ENCODE measurements at places on chromosomes 3 and 15.

GRCh38 chr3:192888190-192888589 lies 29.5 kb downstream of the MB21D2 start:
- no peak for DNase-seq

DNA sequence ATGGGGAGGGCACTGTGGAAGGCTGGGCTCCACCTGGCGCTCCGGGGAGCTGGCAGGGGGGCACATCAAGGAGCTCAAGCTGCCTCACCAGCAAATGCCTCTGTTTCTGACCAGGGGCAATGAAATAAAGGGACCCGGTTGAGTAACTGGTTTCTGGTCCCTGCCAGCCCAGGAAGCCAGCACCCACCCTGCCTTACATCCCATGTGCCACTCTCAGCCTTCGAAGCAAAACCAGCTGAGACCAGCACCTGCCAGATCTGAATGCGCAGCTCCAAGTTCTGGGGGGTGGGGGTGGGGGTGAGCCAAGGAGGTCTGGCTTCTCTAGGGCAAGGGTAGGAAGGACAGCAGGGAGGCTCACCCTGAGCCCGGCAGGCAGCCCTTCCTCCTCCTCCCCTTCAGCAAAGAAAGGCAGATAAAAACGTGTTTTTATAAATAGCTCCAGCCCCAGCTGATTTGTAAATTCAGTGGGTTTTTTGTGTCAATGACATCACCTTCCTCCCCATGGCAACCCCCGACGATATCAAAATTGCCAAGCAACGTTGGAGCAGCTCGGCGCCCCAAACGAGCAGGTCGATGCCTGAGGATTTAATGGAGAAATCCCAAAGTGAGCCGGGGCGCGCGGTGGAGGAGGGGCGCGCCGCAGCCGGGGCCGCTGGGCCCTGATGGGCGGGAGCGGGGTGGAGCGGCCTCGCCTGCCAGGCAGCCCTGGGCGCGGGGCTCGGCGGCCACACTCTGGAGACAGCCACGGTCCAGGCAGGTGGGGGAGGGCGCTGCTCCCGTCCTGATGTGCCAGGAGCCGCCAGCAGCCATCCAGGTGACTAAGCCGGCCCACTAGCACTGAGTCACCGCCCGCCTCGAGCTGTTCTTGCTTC lies at the start of gene PAK6:
TSS of gene PAK6 (plus strand) at position 532 of the 872 bp plus-strand sequence. CDS start 25,723 bp downstream, outside the sequence.
- peak; percentile 30 for DNase-seq

GRCh38 chr3:32249184-32249782 lies 10.8 kb downstream of the CMTM8 start:
- no peak for DNase-seq

- no peak for DNase-seq
Measured at GRCh38 chr3:180802837-180803236, 109.6 kb upstream of the FXR1 start.

- no peak for DNase-seq
Measured at GRCh38 chr3:121252676-121253075, 293.1 kb downstream of the POLQ start.

- DNase-seq, result no peak
Measured at GRCh38 chr3:113575206-113575605, 42.9 kb downstream of the SIDT1 start.

GRCh38 chr3:144341471-144341870 lies 369.8 kb downstream of the DIPK2A start:
- DNase-seq, result no peak

- DNase-seq, result no peak
Measured at GRCh38 chr15:100635406-100636071, 33.1 kb downstream of the ASB7 start.

GRCh38 chr3:39211332-39212130 lies 19.1 kb upstream of the XIRP1 start:
- no peak for DNase-seq

DNA sequence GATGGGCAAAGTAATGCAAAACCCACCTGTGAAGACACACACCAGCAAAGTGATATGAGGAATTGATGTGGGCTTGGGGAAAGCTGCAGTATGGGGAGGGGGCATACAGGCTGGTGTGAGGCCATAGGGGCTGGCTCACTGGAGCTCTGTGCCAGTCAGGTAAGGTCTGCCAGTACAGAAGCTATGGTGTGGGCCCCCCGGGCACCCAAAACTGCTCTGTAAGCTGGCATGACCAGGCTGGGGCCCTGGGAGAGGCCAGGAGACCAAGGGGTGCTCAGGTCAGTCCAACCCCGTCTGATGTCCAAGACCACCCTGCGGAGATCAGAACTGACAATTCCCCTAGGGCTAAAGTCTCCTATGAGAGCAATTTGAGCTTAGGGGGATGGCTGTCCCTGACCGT lies 163.1 kb downstream of the KCNMB2 start:
- DNase-seq, result no peak

DNA sequence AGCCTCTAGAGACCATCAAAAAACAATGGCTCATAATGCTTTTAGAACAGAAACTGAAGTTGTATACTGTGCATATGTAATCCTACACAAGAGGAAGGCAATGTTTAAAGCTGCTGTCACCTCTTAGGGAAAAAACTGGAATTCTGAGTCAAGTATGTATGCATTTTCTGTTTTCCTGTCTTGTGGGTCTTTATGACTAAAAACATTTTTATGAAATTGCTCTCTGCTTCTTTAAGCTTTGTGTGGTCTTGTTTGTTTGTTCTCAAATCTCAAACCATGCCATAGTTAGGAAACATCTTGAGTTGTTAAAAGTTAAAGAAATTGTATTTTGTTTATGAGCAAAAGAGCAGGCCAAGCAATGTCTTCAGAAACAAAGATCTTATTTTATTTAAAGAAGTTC lies 80.9 kb upstream of the SOX2 start:
- DNase-seq, result no peak

GRCh38 chr3:152638214-152638613 lies 196.7 kb upstream of the P2RY1 start:
- DNase-seq, result no peak

GRCh38 chr3:182592747-182593146 lies 200.6 kb upstream of the ATP11B start:
- DNase-seq, result no peak

DNA sequence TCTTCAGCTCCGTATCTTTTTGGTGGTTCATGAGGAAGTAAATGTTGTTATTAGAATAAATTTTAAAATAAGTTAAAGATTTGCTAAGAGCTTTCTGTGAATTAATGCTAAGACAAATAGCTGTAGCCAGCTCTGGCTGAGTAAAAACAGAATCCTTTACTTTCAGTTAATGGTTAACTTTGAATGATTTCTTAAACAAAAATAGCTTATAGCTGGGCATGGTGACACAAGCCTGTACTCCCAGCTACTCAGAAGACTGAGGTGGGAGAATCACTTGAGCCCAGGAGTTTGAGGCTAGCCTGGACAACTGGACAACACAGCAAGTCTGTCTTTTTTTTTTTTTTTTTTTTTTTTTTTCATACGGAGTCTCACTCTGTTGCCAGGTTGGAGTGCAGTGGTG lies 25.0 kb downstream of the TCAIM start:
- no peak for DNase-seq

- no peak for DNase-seq
Measured at GRCh38 chr3:22262386-22262785, 511.4 kb upstream of the ZNF385D start.

- DNase-seq, result no peak
Measured at GRCh38 chr3:108818404-108818803, 4.2 kb upstream of the TRAT1 start.

DNA sequence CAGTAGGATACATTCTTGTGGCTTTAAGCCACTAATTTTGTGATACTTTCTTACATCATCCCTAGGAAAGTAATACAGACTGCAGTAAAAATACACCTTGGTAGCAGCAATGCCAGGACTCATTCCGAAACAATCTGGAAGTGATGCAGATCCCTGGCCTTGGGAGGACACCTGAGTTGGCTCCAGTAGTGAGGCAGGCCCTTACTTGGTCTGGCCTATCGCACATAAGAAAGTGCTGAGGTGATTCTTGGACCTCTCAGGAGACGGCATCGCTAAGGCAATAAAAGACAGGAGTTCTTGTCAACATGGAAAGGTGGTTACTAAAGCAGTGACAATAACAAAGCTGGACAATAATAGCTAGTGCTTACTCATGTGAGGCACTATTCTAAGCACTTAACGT lies 126.5 kb downstream of the SUCNR1 start:
- no peak for DNase-seq

GRCh38 chr3:158508481-158508880 lies 62.5 kb upstream of the MLF1 start:
- no peak for DNase-seq

- no peak for DNase-seq
Measured at GRCh38 chr15:35466476-35466875, 79.5 kb downstream of the DPH6 start.

DNA sequence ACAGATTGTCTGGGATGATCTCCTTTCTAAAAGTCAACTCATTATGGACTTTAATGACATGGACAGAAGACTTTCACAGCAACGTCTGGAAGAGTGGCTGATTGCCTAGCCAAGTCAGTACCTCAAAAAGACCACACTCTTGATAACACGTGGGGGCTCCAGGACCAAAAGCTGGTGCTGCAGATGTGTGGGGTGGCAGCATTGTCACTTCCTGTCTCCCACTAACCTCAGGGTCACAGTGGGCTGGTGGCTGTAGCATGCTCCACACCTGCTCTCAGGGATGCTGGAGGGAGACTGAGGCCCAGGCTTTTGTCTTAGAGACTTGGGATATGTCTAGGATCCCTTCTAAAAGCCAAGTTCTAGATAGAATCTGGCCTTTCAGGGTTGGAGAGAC lies 118.1 kb downstream of the APBA2 start:
- DNase-seq, result no peak

- no peak for DNase-seq
Measured at GRCh38 chr3:113223475-113224281, 12.3 kb downstream of the BOC start.

- no peak for DNase-seq
Measured at GRCh38 chr15:52727815-52728214, 48.6 kb upstream of the ATOSA start.

GRCh38 chr3:107272471-107272870 lies 104.8 kb upstream of the CCDC54 start:
- DNase-seq, result no peak

GRCh38 chr3:123847209-123847608 lies 36.9 kb downstream of the MYLK start:
- DNase-seq, result no peak

- no peak for DNase-seq
Measured at GRCh38 chr3:100740207-100740606, 30.9 kb downstream of the TFG start.

- DNase-seq, result no peak
Measured at GRCh38 chr3:110479731-110480130, 591.9 kb upstream of the NECTIN3 start.

- DNase-seq, result no peak
Measured at GRCh38 chr3:69848113-69848512, 108.8 kb downstream of the MITF start.

DNA sequence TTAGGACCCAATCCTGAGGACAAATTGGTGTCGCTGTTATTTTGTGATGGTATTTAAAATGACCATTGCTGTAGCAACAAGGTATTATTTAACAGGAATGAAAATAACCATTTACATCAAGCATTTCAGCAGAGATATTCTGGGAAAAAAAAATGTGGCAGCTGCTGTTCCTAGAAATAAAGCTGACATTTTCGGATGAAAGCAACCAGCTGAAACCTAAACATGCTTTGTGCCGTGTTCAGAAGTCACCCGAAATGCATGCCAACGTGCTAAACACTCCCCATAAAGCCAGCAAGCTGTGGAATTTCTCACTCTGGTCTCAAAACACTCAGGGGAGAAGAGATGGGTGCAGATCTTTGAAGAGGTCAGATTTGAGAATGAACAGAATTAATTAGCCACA lies 31.5 kb upstream of the TAFA4 start:
- DNase-seq, result no peak

DNA sequence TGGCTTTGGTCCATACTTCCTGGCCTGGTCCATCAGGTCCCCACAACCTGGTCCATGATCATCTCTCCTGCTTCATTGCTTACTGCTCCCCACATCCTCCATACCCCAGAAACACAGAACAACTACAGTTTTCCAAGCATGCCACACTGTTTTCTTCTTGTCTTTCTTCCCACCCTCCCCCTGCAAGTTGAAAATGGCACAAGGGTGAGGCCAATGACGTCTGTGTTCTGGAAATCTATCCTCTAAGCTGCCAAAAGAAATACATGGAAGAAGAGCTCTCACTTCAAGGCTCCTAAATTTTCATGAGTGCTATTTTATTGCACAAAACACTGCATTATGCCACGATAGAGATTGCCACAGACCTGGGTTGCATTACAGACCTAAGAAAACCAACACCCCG lies 404.4 kb downstream of the VPS13C start:
- no peak for DNase-seq
